Endodermal cell (in vitro differentiated cells): ENCODE measurements at places on chromosomes 13 and 19.
A peak's percentile ranks its signal among the peaks of the same experiment; 100 is the strongest.

DNA sequence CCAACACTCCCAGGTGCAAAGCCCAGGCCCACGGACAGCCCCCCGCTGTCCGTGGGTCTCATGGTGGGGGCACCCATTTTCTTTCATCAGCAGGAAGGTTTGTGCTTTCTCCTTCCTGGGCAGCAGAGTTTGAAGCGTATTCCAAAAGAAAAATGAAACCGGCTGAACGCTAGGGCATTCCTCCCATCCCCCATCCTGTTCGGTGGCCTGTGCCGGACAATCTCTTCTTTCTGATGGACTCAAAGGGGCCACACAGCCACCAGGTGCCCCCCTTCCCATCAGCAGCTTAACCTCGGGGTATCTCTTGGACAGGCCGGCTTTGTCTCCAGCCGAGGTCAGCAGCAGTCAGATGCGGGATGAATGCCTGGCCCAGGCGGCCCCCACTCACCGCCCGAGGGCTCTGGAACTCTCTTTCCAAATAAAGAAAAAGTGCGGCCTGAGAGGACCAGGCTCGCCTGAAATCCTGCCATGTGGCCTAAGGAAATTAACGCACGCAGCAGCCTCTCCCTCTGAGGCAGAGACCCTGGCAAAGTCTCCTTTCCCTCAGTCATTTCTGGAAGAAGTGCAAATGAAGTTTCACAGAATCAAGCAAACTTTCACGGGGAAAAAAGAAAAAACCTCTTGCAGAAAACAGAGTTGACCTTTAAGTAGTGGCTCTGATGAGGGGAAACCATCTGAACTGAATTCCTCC, 67.8 kb downstream of the RASA3 start:
- DNase-seq = no peak

DNA sequence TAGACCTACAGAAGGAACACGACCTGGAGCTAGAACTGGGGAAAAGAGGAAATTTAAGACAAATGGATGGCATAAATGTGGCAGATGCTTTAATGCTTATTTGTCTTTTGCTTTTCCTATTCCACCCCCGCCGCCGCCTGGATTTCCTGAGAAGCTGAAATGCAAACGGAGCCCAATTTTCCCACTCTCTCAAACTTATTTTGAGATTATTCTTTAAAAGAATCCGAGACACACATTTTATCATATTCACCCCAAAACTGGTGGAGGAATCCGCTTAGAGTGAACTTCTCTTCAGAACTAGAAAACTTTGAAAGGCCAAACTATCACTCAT, 5.8 kb downstream of the POU4F1 start:
- no peak for DNase-seq

- DNase-seq = no peak
Measured at GRCh38 chr19:10404888-10405820, 1.8 kb upstream of the CDC37 start.

GRCh38 chr19:27822336-27822735, 1390.6 kb downstream of the UQCRFS1 start:
- DNase-seq = no peak

DNA sequence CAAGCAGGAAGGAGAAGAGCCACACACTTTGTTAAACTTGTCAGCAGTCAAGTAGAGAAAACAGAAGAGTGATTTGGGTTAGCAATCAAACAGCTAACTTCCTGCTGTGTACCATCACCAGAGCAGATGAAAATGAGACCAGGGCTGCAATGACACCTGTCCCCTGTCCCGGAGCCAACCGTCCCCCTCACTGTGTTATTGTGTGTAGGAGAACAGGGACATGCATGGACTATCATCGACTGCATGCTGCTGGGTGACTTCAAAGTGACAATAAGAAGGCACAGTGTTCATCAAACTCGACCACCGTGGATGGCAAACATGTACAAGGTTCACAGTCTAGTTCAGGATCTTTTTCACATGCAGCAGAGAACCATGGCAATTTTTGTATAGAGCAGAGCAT, 94.0 kb upstream of the SLC15A1 start:
- DNase-seq = no peak

DNA sequence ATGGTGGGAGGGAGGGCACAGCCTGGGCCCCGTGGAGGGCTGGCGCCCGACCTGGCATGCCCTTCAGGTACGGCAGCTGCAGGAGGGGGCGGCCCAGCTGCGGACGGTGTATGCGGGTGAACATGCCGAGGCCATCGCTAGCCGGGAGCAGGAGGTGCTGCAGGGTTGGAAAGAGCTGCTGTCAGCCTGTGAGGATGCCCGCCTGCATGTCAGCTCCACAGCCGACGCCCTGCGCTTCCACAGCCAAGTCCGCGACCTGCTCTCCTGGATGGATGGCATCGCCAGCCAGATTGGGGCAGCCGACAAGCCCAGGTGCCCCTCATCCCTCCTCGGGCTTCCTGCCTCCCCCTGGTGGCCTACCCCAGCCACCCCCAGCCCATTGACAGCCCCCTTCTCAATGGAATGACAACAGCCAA, 16.6 kb upstream of the SHKBP1 start:
- peak; percentile 51 for DNase-seq

DNA sequence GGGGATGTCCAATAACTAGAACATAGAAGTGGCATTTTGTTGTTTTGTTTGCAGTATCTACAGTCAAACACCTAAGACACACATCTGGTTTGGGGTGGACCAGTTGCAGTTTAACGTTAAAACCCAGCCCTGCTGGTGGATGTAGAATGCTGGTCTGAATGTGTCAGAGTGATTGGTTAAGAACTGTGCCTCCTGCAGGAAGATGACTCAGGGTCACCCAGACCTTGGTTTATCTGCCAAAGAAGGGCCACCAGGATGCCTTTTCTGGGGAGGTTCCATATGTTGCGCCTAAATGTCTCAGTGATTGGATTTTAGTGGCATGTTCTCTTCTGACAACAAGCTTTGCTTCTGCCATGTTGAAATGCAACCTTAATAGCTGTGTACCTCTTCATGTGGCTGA, 23.1 kb downstream of the ZNF536 start:
- peak; percentile 20 for DNase-seq

GRCh38 chr13:35855531-35856019, 275.6 kb downstream of the DCLK1 start:
- DNase-seq = peak; percentile 96

DNA sequence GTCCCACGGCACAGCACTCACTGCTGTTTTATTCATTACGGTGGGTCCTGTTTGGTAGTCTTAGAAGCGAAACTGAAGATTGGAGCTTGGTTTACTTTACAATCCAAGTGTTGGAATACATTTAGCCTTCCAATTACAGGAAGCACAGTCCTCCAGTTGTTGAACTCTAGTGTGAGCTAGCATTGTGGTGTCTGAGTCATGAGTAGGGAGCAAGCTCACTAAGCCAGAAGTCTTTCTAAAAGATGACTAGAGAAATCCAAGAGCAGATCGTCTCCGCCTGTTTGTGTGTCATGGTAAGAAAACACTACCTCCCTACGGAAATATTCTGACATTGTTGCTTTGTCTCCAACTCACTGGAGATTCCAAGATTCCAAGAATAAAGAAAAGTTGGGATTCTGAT, 10.1 kb upstream of the SHISA2 start:
- no peak for DNase-seq

GRCh38 chr19:6613711-6614110, 22.8 kb upstream of the CD70 start:
- DNase-seq = no peak

GRCh38 chr13:71448080-71448630, 418.8 kb downstream of the DACH1 start:
- no peak for DNase-seq

- no peak for DNase-seq
Measured at GRCh38 chr19:35094656-35095055, 21.0 kb upstream of the FXYD3 start.

DNA sequence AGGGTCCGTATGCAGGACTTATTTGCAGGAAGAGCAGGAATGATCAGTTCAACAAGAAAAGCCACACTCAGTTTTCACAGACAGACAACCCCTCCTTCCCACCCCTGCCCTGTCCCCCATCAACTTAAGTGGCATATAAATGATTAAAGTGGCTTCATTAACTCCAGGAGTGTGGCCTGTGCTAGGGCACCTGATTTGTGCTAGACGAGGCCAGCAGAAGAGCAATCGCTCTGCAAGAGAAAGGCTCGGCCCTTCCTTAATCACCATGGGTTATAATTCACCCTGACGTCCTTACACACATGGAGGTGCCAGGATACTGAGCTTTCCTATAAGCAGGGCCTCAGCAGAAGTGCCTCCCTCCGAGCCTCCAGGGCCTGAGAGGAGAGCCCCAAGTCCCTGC, 14.6 kb downstream of the C19orf12 start:
- DNase-seq = no peak

- DNase-seq = no peak
Measured at GRCh38 chr13:98098516-98098915, 44.4 kb upstream of the FARP1 start.

DNA sequence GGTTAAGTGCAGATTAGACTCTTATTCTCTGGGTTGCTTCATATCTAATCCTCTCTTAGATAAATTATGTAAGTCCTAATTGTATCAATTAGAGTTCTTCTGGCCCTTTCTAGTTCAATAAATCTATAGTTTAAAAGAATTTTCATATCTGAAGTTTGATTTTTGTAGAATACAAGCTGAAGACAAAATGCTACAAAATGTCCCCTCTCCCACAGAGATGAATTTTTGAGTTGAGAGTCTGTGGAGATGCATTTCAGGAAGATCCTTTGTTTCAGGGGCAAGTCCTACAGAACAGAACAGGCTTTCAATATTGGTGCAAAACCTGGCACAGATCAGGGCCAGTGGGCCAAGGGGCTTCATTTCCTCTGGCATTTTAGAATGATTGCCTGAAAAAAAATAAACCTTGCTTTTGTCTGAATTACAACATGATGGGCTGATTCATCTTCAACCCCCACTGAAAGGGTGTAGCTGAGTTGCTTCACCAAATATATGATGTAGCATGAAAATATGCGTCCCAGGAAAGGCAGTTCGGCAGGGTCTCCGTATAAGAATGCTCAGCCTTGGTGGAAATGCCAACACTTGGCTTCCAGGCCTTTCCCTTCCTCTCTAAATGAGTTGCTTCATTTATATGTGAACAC, 6.4 kb upstream of the IPO5 start:
- DNase-seq = no peak

DNA sequence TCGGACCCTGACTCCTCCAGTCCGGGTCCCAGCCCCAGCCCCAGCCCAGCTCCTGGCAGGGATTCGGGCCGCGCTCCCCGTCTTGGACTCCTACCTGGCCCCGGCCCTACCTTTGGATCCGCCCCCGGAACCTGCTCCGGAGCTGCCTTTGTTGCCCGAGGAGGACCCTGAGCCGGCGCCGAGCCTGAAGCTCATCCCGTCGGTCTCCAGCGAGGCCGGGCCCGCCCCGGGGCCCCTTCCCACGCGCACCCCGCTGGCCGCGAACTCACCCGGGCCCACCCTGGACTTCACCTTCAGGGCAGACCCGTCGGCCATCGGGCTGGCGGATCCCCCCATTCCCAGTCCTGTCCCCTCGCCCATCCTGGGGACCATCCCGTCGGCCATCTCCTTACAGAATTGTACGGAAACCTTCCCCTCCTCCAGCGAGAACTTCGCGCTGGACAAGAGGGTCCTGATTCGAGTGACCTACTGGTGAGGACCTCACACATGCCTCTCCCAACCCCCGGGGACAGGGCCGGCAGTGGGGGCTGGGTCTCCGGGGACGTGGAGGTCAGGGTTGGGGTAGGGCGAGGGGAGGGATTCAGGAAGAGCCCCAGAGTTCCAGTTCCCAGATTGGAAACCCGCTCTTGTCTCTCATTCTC, 732 bp downstream of the SELENOV start:
- peak; percentile 91 for DNase-seq

GRCh38 chr13:91174886-91175501, 172.5 kb upstream of the MIR17HG start:
- DNase-seq = peak; percentile 67

- peak; percentile 81 for DNase-seq
Measured at GRCh38 chr19:3343619-3344502, 22.5 kb upstream of the NFIC start.

GRCh38 chr13:66427458-66427861, 802.7 kb downstream of the PCDH9 start:
- no peak for DNase-seq

GRCh38 chr13:83048419-83048818, 833.9 kb downstream of the SLITRK1 start:
- DNase-seq = no peak

- peak; percentile 87 for DNase-seq
Measured at GRCh38 chr19:8208119-8208921, 850 bp upstream of the CERS4 start.

DNA sequence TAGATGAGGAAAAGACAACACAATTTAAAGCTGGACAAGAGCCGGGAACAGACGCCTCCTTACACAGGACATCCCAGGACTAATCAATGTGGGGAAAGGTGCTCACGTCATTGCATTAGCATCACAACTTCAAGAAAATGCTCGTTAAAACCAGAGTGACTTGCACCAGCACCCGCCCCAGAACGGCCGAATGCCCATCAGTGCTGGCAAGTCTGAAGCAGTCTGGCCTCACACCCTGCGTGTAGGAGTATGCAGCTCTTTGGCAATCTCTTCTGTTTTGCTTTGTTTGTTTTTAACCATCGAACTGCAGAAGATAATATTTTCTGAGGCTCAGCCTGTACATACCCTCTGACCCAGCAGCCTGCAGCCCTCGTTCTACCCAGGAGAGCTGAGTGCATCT, 44.8 kb upstream of the LDLR start:
- DNase-seq = no peak

DNA sequence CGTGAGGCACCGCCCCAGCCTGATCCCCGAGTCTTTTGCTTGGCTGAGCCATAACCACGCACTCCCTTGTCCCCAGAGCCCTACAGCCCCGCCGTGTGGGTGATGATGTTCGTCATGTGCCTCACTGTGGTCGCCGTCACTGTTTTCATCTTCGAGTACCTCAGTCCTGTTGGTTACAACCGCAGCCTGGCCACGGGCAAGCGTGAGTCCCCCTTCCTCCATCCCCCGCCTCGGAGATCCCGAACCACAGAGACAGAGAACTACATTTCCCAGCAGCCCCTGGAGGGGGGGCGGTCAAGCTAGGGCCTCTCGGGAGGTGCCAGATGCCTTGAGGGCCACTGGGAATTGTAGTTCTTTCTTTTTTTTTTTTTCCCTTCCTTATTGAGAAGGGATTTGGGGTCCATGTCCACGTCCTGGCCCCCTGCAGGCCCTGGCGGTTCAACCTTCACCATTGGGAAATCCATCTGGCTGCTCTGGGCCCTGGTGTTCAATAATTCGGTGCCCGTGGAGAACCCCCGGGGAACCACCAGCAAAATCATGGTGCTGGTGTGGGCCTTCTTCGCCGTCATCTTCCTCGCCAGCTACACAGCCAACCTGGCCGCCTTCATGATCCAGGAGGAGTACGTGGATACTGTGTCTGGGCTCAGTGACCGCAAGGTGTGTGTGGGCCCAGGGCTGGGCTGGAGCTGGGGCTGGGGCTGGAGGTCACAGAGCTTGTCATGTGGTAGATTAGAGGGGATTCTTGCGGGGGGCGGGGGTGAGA, 25.9 kb downstream of the GRIN2D start:
- peak; percentile 90 for DNase-seq

GRCh38 chr19:3276341-3276799, 51.9 kb downstream of the CELF5 start:
- DNase-seq = peak; percentile 99
